Activated naive CD8-positive, alpha-beta T cell treated with anti-CD3 and anti-CD28 coated beads for 36 hours (primary cell): ENCODE measurements at places on chromosomes 1 and 21.

DNA sequence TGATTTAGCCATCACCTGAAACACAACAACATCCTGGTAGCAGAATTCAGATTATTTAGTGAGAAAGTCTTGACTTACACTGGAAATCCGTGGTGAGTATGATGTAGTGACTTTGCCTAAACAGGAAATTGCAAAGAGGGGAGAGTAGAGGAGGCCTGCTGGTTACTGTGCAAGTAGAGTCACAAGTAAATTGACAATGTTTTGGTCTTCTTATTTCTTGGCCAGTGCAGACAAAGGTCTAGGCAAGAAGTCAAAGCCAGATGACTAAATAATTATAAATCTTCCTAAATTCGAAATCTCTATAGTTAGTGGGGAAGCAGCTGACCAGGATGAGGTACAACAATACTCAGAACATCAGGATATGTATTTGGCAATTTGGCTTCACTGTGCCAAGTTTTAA is 159.5 kb upstream of the KCTD3 start:
- DNase-seq: no peak

DNA sequence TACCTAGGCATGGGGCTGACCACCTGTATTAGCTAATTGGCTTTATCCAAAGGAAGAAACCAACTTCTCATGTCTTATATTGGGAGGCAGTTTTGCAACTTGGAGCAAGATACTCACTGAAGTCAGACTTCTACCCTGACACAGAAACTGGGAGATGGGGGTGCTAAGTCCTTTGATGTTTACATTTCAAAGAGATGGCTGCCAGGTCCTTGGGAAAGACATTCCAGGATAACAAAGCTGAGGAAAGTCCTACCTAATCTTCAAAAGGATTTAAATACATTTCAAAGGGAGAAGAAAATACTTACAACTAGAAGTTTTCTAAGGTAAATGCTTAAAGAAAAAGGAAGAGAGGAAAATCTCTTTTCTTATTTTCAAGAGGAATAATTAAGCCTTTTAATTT is 62.1 kb downstream of the FH start:
- DNase-seq: no peak

DNA sequence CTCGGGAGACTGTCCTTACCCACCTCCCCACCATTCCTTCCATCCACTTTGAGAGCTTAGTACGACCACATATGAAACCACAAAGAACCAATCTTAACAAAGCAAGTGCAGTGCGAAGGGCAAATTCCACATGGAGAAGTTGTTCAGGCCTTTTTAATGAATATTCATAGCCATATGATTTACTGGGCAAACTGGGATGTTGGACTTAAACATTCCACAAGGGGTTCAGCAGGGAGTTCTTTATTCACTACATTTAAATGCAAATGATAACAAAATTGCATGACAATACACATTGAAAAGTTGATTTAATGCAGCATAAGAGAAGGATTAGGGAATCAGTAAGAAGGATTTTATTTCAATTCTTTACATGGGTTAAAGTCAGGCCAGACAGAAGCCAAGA is 14.7 kb downstream of the NMNAT2 start:
- no peak for DNase-seq

- no peak for DNase-seq
Observed at GRCh38 chr1:109990302-109990653, 5.7 kb downstream of the AHCYL1 start.

DNA sequence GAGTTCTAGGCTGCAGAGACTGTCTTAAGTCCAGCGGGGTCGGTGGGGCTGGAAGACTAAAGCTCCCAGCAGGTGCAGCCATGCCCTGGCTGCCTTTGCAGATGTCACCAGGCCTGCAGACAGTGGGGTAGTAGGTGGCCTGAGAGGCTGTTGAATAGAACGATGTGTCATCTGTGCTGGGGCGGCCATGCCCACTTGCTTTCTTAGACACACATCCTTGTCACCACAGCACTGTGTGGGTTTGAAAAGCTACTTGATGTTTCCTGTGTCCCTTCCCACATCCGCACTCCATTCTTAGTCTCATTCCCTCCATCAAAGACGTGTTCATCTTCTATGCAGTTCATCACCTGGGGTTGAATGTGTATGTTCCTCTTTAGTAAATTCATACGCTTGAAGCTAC is 184.5 kb upstream of the TMEM51 start:
- DNase-seq: peak; percentile 42
